ENCODE measurements at places on chromosomes 1 and 21. TPM values are rescaled to one million over a fixed set of nuclear protein-coding genes. Genes with fewer than 3 reads are reported as not detected.

- peaks cover 2% of the 10 kb centered on the region for H3K36me3 ChIP-seq
- H3K4me1 ChIP-seq = no peaks in the 10 kb centered on the region
- DNase-seq = no peak
- H3K27ac ChIP-seq = no peak overlapping the region
Measured at GRCh38 chr1:215002471-215002870, 80.1 kb upstream of the KCNK2 start.

- no peaks in the 10 kb centered on the region for H3K4me1 ChIP-seq
- H3K4me3 ChIP-seq = no peak overlapping the region
- peaks cover 4% of the 10 kb centered on the region for H3K36me3 ChIP-seq
- DNase-seq = no peak
- no peaks in the 10 kb centered on the region for H3K27me3 ChIP-seq
- no peak overlapping the region for H3K27ac ChIP-seq
Measured at GRCh38 chr1:79847700-79848099, 841.2 kb upstream of the ADGRL4 start.

- no peaks in the 10 kb centered on the region for H3K36me3 ChIP-seq
- no peaks in the 10 kb centered on the region for H3K4me1 ChIP-seq
- no peak overlapping the region for H3K4me3 ChIP-seq
- H3K27me3 ChIP-seq = no peaks in the 10 kb centered on the region
- DNase-seq = no peak
- H3K27ac ChIP-seq = no peak overlapping the region
Measured at GRCh38 chr21:27802816-27803475, 836.1 kb upstream of the ADAMTS5 start.

GRCh38 chr1:5889901-5890300, 102.3 kb downstream of the NPHP4 start:
- no peak overlapping the region for H3K27ac ChIP-seq
- no peaks in the 10 kb centered on the region for H3K36me3 ChIP-seq
- no peak for DNase-seq
- peaks cover 2% of the 10 kb centered on the region for H3K4me1 ChIP-seq
- no peak overlapping the region for H3K4me3 ChIP-seq

DNA sequence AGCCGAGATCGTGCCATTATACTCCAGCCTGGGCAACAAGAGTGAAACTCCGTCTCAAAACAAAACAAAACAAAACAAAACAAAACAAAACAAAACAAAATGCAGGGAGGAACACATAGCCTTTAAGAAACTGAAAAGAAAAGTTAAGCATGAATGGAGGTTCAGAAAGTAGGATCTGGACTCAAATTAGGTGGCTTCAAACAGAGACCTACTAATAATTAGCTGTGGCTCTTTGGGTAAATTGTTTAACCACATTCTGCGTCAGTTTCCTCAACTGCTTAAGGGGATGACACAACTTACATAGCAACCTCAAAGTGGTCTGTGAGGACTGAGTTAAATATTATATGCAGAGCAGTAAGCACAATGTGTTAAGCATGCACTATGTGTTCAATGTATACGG, 458.2 kb downstream of the ADGRL2 start:
- no peak overlapping the region for H3K27ac ChIP-seq
- no peak overlapping the region for H3K4me3 ChIP-seq
- no peaks in the 10 kb centered on the region for H3K36me3 ChIP-seq
- H3K27me3 ChIP-seq = no peaks in the 10 kb centered on the region

DNA sequence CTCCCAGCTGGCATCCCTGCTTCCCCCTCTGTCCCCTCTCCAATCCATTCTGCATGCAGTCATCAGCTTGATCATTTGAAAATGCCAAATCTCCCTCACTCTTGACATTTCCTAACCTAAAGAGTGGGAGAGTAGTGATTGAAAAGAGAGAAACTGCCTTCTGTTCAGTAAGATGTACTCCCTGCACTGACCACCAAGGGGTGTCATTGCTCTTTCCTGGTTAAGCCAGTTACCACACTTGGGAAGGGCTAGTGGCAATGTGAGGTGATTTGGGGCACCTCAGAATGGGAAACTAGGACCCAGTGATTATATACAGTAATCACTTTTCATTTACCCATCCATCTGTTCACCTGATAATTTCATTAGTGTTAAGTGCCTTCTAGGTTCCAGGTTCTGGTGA, 6.9 kb upstream of the TMEM269 start:
- DNase-seq = no peak
- no peak overlapping the region for H3K27ac ChIP-seq
- H3K4me3 ChIP-seq = no peak overlapping the region
- H3K36me3 ChIP-seq = peaks cover 24% of the 10 kb centered on the region
- no peaks in the 10 kb centered on the region for H3K27me3 ChIP-seq

DNA sequence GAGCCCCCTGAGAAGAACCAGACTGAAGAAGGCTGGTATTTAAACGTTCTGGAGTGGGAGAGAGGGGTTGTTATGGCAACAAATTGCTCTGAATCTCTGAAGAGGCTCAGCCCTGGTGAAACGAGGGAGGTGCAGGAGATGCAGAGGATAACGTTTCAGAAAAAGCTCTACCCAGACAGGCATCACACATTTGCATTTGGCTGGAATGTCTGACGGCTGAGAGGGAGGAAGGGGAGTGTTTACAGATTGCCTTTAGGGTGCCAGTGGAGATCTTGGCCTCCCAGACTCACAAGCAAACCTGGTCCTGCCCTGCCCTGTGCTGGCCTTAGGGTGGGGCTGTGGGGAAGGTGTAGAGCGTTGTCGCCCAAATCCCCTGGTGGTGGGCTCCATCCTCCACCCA, 169.0 kb upstream of the AJAP1 start:
- H3K4me3 ChIP-seq = no peak overlapping the region
- peaks cover under 1% of the 10 kb centered on the region for H3K27me3 ChIP-seq
- H3K36me3 ChIP-seq = no peaks in the 10 kb centered on the region
- DNase-seq = no peak

- peaks cover 28% of the 10 kb centered on the region for H3K4me1 ChIP-seq
- H3K27ac ChIP-seq = peak overlapping the region; percentile 90
- peak overlapping the region; percentile 94 for H3K4me3 ChIP-seq
- H3K36me3 ChIP-seq = no peaks in the 10 kb centered on the region
Measured at GRCh38 chr1:109984190-109984455, 442 bp upstream of the AHCYL1 start.

- H3K27ac ChIP-seq = no peak overlapping the region
- no peaks in the 10 kb centered on the region for H3K36me3 ChIP-seq
- no peaks in the 10 kb centered on the region for H3K4me1 ChIP-seq
- H3K4me3 ChIP-seq = no peak overlapping the region
Measured at GRCh38 chr1:203244776-203245175, 15.3 kb upstream of the CHIT1 start.

GRCh38 chr21:18468790-18469189, 65.2 kb upstream of the TMPRSS15 start:
- no peaks in the 10 kb centered on the region for H3K27me3 ChIP-seq
- H3K4me1 ChIP-seq = no peaks in the 10 kb centered on the region
- H3K4me3 ChIP-seq = no peak overlapping the region
- H3K36me3 ChIP-seq = peaks cover 5% of the 10 kb centered on the region
- DNase-seq = no peak

DNA sequence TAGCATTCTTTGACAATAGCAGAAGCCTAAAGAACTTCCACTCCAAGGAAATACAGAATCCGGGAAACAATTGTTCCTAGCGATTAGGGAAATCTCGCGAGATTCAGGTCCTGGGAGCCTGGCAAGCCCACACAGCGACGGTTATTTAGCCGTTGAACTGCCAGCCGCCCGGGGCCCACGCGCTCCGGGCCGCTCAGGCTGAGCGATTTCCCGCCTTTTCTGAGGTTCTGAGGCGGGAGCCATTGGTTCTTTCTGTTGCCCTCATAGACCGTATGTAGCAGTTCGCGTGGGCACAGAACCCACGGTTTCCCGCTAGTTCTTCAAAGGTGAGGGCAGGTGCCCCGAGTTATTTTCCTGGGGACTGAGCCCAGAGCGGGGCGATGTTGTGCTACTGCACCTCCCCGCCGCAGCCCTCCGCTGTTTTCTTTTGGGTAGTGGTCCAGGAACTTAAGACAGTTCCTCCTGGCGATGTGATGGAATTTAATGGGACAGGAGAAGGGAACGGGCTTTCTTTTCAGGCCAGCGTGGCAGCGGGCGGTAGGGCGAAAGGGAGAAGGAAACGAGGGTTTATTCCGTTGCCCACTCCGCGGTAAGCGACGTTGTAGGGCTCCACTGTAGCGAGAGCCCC, at the start of gene SYCP1:
Gene SYCP1 (plus strand): TSS at position 171 of the 628 bp plus-strand sequence. CDS start 602 bp downstream, outside the sequence.
- no peak for DNase-seq
- H3K27ac ChIP-seq = no peak within 1 kb of the TSS
- H3K4me3 ChIP-seq = peak within 1 kb of the TSS; percentile 18
- H3K4me1 ChIP-seq = peaks cover 7% of the 10 kb centered on the region
- peaks cover 28% of the 10 kb centered on the region for H3K27me3 ChIP-seq

- no peak overlapping the region for H3K4me3 ChIP-seq
- peaks cover 14% of the 10 kb centered on the region for H3K27me3 ChIP-seq
- H3K4me1 ChIP-seq = no peaks in the 10 kb centered on the region
- H3K36me3 ChIP-seq = no peaks in the 10 kb centered on the region
- DNase-seq = no peak
- H3K27ac ChIP-seq = no peak overlapping the region
Measured at GRCh38 chr1:204885790-204886189, 15.1 kb downstream of the NFASC start.

DNA sequence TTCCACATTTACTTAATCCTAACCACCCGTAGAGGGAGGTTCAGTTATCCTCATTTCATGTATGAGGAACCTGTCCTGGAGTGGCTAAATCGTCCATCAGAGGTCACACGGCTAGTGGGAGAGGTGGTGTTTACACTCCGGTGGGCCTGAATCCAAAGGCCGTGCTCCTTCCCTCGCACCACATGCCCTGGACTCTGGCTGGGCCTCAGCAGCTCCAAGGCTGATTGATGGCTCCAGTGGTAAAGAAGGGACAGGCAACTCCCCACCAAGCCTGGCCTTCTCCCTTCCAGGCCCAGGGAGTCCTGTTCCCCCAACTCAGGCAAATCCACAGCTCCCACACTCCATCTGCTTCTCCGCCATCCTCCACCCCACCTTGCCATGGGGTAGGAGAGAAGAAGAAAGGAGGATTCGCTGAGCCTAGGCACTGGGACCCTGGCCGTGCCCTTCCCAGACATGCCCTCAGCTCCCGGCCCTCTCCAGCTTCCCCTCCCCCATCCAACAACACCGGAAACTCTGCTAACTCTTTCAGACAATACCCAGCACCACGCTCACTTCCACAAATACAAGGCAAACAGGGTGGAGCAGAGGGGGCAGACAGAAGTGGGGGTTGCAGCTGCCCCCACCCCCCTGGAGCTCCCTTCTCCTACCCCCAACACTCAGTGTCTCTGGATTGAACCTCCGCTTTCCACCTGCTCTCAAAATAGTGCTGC, 10.9 kb downstream of the ARHGEF2 start:
- H3K27me3 ChIP-seq = no peaks in the 10 kb centered on the region
- H3K36me3 ChIP-seq = peaks cover 5% of the 10 kb centered on the region
- H3K27ac ChIP-seq = peak overlapping the region; percentile 96
- no peak for DNase-seq
- H3K4me1 ChIP-seq = peaks cover 64% of the 10 kb centered on the region

- H3K27ac ChIP-seq = no peak overlapping the region
- H3K4me1 ChIP-seq = peaks cover 16% of the 10 kb centered on the region
- peaks cover 15% of the 10 kb centered on the region for H3K36me3 ChIP-seq
- no peak overlapping the region for H3K4me3 ChIP-seq
Measured at GRCh38 chr1:3879787-3880428, 20.2 kb downstream of the C1orf174 start.

DNA sequence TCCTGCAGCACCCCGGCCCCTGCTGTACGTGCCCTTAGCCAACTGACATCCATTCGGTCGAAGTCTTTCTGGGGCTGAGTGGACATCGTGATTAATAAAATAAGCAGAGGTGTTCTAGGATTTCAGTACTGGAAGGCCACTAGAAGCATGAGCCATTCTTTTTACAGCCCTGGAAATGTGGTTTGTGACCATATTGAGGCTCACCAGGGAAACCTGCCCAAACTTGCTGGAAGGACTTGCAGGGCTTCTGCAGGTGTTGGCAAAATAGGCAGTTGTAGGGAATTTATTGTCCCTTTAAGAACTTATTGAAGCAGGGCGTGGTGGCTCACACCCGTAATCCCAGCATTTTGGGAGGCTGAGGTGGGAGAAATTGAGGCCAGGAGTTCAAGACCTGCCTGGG, 80.8 kb downstream of the DOP1B start:
- no peaks in the 10 kb centered on the region for H3K36me3 ChIP-seq
- H3K27ac ChIP-seq = no peak overlapping the region
- DNase-seq = no peak
- peaks cover 6% of the 10 kb centered on the region for H3K4me1 ChIP-seq

DNA sequence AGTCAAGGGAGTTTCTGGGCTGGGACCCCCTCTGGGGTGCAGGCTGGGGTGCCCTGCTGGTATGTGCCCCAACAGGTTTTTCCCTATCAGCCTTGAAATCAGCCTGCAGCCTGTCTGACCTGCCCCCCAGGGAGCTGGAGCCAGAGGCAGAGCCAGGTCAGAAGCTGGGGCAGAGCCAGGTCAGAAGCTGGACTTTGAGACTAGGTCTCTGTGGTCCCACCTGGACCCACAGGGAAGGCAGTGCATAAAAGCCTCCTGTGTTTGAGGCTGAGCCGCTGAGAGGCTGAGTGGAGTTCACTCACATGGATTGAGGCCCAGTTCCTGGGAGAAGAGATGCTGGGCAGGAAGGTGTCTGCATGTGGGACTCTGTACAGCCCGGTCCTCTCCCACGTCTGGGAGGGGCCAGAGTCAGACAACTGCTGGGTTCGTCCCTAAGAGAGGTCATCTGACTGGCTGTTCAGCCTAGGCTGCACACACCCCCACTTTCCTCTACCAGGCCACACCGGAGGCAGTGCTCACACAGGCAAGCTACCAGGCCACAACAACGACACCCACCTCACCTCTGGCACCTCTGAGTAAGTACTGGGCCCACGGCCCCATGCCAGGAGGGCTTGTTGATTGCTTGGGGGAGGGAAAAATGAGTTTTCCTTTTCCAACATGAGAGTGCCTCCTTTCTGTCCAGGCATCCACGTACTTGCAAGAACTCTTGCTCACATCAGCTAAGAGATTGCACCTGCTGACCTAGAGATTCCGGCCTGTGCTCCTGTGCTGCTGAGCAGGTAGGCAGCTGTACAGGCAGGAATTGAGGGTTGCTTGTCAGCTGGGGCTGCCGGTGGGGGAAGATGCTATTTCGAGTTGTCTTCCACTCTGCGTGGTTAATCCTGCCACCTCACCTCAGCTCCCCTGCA, at the start of gene ANXA9:
Gene ANXA9 (plus strand): TSS at position 488 of the 908 bp plus-strand sequence. CDS start 814 bp downstream, outside the sequence.
- H3K36me3 ChIP-seq = no peaks in the 10 kb centered on the region
- no peak within 1 kb of the TSS for H3K27ac ChIP-seq
- peaks cover 7% of the 10 kb centered on the region for H3K4me1 ChIP-seq
- no peak within 1 kb of the TSS for H3K4me3 ChIP-seq
- DNase-seq = no peak

Gene SDE2
- total RNA-seq = 25.5 TPM

Gene BMP8B
- 0.84 TPM for total RNA-seq

Gene OVAAL
- total RNA-seq = not detected

Gene ARHGAP29
- not detected for total RNA-seq

Gene SSX2IP
- 10.0 TPM for total RNA-seq

Gene COA6
- 27.2 TPM for total RNA-seq

Gene RSPH1
- total RNA-seq = 0.25 TPM
